ENCODE measurements at places on chromosomes 4 and X.

DNA sequence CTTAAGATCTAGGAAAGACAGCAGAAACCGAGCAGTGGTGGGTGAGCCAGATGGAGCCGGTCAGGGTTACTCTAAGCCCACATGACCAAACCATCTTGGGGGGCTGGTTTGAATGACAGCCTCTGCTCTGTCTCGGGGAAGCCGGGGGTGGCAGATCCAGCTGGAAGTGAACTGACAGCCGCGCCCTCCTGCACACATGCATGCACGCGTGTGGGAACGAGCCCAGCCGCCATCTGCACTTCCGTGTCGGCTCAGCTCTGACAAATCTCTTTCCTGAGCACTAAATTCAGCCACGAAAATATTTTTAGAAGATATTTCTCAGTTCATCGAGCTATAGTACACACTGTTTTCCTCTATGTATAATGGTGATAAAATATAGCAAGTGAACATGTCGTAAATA is 115.5 kb downstream of the DCTD start:
- DNase-seq = no peak

- DNase-seq = no peak
Measured at GRCh38 chr4:96093563-96093962, 253.7 kb downstream of the PDHA2 start.

- DNase-seq = no peak
Measured at GRCh38 chr4:87041141-87041540, 106.3 kb downstream of the AFF1 start.

DNA sequence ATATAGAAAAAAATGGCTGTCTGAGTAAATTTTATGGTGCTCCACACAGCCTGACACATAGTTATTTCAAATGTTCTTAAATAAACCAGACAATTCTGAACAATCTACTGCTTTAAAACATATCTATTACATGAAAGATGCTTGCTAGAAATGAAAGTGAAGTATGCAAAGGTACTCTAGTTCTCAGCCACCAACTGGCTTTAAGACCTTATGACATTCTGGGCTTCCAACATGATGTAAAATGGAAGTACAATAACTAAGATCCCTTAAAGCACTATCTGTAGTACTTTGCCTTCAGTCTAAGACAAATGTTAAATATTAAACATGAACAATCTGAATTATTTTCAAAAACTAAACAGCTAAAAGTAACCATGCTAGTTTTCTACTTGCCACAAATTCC is 17.3 kb downstream of the HUWE1 start:
- no peak for DNase-seq

DNA sequence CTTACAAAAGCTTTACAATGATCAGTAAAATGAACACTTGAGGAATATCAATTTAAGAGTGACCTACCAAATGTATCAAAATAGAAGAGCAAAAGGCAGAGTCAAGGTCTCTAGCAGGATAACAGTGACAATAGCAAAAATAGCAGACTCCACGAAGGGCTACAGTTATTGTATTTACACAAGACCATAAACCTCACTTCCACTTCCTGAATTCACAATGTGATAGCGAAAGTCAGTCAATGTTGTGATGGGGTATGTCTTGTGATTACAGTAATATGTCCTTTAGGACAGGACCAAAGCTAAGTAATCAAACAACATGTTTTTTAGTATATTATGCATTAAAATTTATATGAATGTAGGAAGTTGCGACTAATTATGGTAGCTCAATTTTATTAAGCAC is 139.6 kb downstream of the IQCM start:
- DNase-seq = no peak

GRCh38 chrX:134935276-134935675 is 55.5 kb upstream of the SMIM10 start:
- DNase-seq = no peak

- no peak for DNase-seq
Measured at GRCh38 chr4:137015426-137016409, 516.6 kb downstream of the PCDH18 start.

- DNase-seq = no peak
Measured at GRCh38 chr4:74331252-74331651, 23.0 kb downstream of the EPGN start.

DNA sequence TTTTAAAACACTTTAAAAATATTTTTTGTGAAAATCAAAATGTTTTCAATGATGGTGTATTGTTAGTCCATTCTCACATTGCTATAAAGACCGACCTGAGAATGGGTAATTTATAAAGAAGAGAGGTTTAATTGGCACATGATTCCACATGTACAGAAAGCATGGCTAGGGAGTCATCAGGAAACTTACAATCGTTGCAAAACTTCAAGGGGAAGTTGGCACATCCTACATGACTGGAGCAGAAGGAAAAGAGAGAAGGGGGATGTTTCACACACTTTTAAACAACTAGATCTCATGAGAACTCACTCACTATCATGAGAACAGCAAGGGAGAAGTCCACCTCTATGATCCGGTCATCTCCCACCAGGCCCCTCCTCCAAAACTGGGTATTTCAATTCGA is 110.7 kb downstream of the TMEM47 start:
- DNase-seq = no peak

- no peak for DNase-seq
Measured at GRCh38 chr4:98687876-98688275, 29.5 kb upstream of the TSPAN5 start.

- no peak for DNase-seq
Measured at GRCh38 chr4:124486423-124486822, 226.1 kb downstream of the ANKRD50 start.

- DNase-seq = no peak
Measured at GRCh38 chr4:56314207-56314915, 72.9 kb downstream of the AASDH start.

- no peak for DNase-seq
Measured at GRCh38 chr4:155639704-155640523, 26.7 kb upstream of the GUCY1A1 start.

DNA sequence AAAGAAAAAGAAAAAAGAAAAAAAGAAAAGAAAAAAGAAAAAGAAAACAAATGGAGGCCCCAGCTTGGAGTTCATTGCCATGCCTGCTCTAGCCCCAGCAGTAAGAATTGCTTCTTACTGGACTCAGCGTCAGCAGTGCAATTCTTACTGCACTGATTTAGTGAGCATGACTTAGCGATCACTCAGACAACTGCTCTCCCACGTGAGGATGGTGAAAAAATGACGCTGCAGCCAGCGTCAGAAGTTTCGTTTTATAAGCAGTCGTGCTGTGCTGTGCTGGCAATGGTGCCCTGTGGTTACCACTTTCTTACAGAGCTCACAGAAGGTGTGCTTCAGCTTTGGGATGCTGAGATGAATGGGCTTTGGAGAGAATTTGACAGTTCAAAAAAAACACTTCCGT is 68.3 kb upstream of the DDX3X start:
- no peak for DNase-seq

GRCh38 chr4:25842229-25842845 is 20.5 kb downstream of the SEL1L3 start:
- DNase-seq = no peak

GRCh38 chr4:76984127-76984526 is 34.6 kb downstream of the SEPTIN11 start:
- DNase-seq = no peak

DNA sequence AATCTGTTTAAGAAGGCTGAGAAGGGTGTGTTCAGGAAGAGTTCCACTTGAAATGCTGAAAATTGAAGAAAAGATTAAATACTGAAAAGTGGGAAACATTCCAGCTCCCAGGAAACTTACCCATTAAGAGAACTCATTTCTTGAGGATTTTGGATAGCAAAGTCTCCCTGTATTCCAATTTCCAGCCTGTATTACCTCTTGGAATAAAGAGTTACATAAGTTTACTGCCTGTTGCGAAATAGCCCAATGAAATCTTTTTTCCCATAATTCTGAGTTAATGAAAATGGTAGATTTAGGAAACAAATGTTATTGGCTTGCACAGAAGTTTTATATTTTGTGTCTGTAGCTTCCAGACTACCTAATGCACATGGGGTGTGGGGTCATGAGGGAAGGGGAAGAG is 12.0 kb downstream of the NHSL2 start:
- DNase-seq = no peak
